ENCODE measurements at places on chromosomes 13 and 19. TPM values are rescaled to one million over a fixed set of nuclear protein-coding genes. Genes with fewer than 3 reads are reported as not detected.
A peak's percentile ranks its signal among the peaks of the same experiment; 100 is the strongest.

DNA sequence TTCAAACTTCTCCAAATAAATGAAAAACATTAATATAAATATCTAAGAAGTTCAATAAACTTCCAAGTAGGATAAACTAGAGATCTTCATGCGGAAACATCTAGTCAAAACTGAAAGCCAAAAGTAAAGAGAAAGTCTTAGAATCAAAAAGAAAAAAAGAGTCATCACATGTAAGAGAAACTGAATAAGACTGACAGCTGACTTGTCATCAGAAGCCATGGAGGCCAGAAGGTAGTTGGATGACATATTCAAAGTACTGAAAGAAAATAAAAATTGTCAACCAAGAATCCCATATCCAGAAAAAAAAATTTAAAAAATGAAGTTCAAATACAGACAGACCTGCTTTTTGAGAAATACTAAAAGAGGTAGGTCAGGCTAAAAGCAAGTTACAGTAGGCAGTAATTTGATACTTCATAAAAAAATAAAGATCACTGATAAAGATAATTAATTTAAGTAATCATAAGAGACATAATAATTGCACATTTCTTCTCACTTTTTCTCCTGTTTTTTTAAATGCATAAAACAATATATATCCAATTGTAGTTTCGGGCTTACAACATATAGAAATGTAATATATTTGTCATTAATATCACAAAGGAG is 327.6 kb upstream of the PCDH9 start:
- DNase-seq = no peak
- H3K4me1 ChIP-seq = no peaks in the 10 kb centered on the region
- no peak overlapping the region for H3K4me3 ChIP-seq
- H3K27me3 ChIP-seq = no peaks in the 10 kb centered on the region
- H3K36me3 ChIP-seq = no peaks in the 10 kb centered on the region
- H3K27ac ChIP-seq = no peak overlapping the region

DNA sequence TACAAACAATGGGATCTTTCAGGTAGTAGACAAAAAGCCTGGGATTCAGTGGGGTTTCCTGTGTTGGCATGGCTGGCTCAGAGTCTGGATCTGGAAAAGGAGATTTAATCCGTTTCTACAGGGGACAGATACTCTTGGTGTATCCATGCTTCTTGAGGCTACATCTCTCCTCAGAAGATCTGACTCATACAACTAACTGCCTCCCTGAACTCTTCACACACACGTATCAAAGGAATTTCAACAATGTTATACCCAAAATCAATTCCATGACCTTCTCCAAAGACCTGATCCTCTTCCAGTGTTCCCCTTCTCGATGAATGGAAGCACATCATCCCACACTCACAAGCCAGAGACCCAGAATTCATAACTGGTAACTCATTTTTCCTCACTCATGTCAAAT is 435.3 kb upstream of the NBEA start:
- no peak for DNase-seq
- H3K4me3 ChIP-seq = no peak overlapping the region
- H3K36me3 ChIP-seq = no peaks in the 10 kb centered on the region
- no peak overlapping the region for H3K27ac ChIP-seq
- no peaks in the 10 kb centered on the region for H3K4me1 ChIP-seq
- H3K27me3 ChIP-seq = no peaks in the 10 kb centered on the region

DNA sequence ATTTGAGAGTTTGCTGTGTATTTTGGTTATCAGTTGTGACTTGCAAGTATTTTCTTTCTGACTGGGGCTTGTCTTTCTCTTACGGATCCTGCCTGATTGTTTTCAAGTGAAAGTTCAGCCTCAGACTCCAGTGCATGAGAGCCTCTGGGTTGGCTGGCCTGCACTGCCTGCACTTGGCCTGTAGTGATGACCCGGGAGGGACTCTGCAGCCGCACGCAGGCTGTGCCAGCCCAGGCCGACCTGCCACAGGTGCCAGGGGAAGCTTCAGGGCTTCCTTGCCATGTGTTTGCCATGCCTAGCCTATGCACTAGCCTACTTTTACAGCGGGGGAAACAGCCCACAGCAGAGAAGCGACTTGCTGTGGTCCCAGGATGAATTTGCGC is 77.0 kb downstream of the KDM4B start:
- no peaks in the 10 kb centered on the region for H3K27me3 ChIP-seq
- peak overlapping the region; percentile 75 for H3K27ac ChIP-seq
- H3K4me3 ChIP-seq = no peak overlapping the region
- peak; percentile 25 for DNase-seq

DNA sequence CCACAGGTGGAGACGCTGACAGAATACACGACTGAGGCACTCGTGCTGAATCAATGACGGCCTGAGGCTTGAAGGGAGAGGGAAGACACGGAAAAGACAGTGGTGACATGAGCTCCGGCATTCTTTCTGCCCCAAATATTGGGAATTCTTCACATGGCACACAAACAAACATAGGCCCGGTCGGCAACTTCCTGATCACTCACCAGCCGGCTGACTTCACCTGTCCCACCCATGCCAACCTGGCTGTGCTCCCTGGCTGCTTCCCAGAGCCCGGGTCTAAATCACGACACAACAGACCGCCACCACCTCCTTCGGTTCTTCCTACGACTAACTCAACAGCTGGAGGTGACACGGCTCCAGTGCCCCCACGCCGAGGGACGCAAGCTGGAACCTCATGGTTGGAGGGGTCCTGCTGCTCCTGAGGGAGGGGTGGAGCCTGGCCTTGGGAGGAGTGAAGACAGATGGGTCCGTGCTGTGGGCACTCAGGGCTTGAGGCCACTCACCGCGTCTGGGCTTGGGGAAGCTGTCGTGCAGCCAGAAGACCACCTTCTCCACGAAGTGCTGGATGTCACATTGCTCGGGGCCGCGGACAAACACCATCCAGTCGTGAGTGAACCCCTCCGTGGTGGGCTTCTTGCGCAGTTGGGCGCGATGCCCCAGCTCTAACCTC is 9.6 kb downstream of the MLLT1 start:
- no peaks in the 10 kb centered on the region for H3K36me3 ChIP-seq
- peaks cover 10% of the 10 kb centered on the region for H3K4me1 ChIP-seq
- H3K27me3 ChIP-seq = no peaks in the 10 kb centered on the region
- DNase-seq = no peak

DNA sequence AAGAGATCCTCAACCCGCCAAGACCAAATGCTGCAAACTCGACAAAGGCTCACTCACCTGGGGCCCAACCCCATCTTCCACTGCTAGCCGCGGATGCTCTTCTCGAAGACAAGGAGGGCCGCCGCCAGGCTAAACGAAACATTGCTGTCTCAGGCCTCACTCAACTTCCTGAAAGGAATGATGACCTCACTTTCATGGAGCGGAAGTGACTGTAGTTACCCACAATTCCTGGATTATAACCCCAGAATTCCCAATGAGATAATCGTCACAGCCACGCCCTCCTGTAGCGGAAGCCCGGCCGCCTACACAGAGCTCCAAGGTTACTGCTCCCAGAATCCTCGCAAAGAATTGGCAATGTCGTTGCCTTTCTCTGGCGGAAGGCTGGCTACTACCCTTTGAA is 10.5 kb upstream of the ZNF112 start:
- H3K4me3 ChIP-seq = no peak overlapping the region
- no peaks in the 10 kb centered on the region for H3K4me1 ChIP-seq

DNA sequence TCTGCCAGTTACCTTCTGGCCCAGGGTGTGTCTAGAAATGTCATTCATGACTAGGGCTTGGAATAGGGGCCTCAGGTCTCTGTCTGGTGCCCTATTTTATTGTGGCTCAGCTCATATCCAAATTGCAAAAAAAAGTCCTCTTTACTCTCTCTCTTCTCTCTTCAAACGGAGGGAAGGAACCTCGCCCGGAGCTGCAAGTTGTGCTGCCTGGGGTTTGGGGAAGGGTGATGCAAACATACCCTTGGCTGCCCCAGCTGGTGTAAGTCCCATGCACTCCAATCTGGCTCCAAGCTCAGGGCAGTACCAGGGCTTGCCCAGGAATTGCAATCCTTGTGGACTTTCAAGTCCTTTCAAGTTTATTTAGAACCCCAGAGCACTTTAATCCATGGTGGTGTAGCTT is 549.6 kb downstream of the PCDH17 start:
- H3K36me3 ChIP-seq = no peaks in the 10 kb centered on the region
- no peak for DNase-seq
- H3K27ac ChIP-seq = no peak overlapping the region
- no peaks in the 10 kb centered on the region for H3K27me3 ChIP-seq
- no peak overlapping the region for H3K4me3 ChIP-seq

DNA sequence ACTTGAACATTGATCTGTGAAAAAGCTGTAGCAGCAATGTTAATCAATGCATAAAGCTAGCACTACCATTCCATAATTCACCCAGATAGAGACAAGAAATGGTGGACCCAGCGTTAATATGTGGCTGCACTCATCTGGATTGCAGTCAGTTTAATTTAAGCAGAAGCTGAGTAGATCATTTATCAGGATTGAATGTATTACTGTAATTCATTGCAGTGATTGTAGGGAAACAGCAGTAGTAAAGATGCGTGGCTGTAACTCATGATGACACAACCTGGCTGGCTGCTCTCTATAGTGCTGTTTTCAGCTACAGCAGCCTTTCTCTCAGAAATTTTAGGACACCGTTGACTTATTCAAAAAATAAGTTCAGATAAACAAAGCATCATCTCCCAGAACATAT is 499.5 kb upstream of the SLITRK6 start:
- H3K4me3 ChIP-seq = no peak overlapping the region
- H3K27ac ChIP-seq = no peak overlapping the region
- no peaks in the 10 kb centered on the region for H3K36me3 ChIP-seq
- DNase-seq = no peak
- H3K4me1 ChIP-seq = no peaks in the 10 kb centered on the region

GRCh38 chr13:112638157-112638750 is 50.3 kb upstream of the TUBGCP3 start:
- H3K4me3 ChIP-seq = no peak overlapping the region
- no peak for DNase-seq
- peaks cover 6% of the 10 kb centered on the region for H3K27me3 ChIP-seq
- H3K36me3 ChIP-seq = no peaks in the 10 kb centered on the region

DNA sequence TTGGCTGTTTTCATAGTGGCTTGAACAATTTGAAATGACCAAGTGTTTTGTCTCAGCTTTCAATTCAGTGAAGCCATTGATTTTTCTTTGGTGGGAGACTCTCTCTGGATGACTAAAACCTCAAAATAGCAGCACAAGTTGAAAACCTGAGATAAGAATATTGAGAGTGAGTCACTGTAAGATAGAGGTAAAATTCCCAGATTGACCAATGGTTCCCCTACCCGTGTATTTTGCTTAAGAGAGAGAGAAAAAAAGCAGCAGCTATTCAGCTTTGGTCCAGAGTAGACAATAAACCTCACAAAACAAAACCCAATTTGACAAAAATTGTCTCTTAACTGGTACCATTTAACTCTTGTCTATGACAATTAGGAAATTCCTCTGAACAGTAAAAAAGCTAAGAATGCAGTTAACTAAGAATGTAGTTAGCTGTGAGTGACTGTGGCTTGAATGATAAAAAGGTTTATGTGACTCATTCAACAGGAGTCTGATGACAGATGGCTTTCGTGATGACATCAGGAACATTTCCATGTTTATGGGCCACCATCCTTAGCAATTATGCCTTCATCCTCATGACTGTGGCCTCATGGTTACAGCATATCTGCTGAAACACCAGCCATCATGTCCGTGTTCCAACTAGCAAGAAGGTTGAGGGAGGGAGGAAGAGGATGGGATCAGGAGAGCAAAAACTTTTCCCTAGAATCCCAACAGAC is 356.9 kb downstream of the NDFIP2 start:
- no peaks in the 10 kb centered on the region for H3K27me3 ChIP-seq
- no peaks in the 10 kb centered on the region for H3K36me3 ChIP-seq
- DNase-seq = no peak
- no peaks in the 10 kb centered on the region for H3K4me1 ChIP-seq
- H3K4me3 ChIP-seq = no peak overlapping the region

DNA sequence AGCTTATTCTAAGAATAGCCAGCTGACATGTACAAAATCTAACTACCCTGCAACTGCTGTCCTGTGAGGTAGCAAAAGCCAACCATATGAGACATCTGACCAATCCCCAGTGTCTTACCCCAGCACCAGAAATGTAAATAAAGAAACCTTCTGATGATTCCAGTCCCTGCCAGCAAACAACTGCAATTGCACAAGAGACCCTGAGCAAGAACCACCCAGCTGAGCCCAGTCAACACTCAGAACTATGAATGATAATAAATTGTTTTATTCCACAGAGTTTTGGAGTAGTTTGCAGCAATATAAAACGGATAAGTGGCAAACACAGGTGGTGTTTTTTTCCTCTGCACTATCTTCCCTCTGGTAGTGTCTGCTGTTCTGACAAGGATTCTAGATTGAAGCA is 94.9 kb downstream of the ERCC5 start:
- no peaks in the 10 kb centered on the region for H3K36me3 ChIP-seq
- no peak overlapping the region for H3K4me3 ChIP-seq
- no peak for DNase-seq

DNA sequence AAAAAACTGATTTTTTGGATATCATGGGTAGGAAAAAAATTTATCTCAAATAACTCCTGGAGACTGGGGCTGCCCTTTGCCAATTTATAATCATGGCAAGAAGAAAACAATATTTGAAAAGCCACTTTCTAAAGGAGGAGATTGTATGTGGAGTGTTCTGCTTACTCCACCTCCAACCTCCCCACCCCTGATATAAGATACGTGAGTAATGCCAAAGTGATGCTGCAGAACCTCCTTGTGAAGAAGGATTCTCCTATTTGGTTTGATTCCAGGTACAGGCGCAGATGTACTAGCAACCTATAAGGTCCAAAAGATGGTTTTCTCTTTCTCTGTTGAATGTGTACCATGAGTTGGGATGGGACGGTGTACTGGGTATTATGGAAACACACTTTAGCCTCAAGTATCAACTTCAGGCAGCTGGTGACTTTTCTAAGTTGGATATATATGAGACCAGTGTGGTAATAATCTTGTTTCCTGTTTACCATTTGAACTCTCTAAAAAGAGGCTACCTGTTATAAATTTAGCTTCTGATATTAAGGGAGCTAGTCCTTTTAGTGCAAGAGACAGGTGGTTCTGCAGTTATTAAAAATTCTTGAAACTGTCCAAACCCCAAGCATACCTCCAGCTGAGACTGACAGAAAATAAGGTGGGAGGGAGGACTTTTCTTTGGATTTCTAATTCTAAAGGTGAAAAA is 724.0 kb upstream of the MIR17HG start:
- H3K27ac ChIP-seq = no peak overlapping the region
- H3K27me3 ChIP-seq = no peaks in the 10 kb centered on the region
- no peak for DNase-seq
- H3K4me1 ChIP-seq = no peaks in the 10 kb centered on the region
- H3K36me3 ChIP-seq = no peaks in the 10 kb centered on the region

GRCh38 chr13:66984241-66984640 is 245.9 kb downstream of the PCDH9 start:
- no peak for DNase-seq
- no peak overlapping the region for H3K4me3 ChIP-seq
- H3K4me1 ChIP-seq = no peaks in the 10 kb centered on the region
- H3K27ac ChIP-seq = no peak overlapping the region
- no peaks in the 10 kb centered on the region for H3K36me3 ChIP-seq
- no peaks in the 10 kb centered on the region for H3K27me3 ChIP-seq

Gene ZC3H4
- 27.2 TPM for total RNA-seq

Gene MUC16
- total RNA-seq = 0.02 TPM

Gene ZNF780A
- 13.1 TPM for total RNA-seq

Gene PRR20E
- total RNA-seq = not detected

Gene NCAN
- not detected for total RNA-seq

Gene C5AR2
- total RNA-seq = 0.74 TPM

Gene ZNF578
- total RNA-seq = 0.27 TPM

Gene KLF16
- 34.8 TPM for total RNA-seq

All from colonic mucosa (tissue), 4 donors.